Spleen (tissue), 13 donors: ENCODE measurements at places on chromosomes 5 and 9. TPM values are rescaled to one million over a fixed set of nuclear protein-coding genes. Genes with fewer than 3 reads are reported as not detected.

Gene TXNDC8
- not detected for total RNA-seq

DNA sequence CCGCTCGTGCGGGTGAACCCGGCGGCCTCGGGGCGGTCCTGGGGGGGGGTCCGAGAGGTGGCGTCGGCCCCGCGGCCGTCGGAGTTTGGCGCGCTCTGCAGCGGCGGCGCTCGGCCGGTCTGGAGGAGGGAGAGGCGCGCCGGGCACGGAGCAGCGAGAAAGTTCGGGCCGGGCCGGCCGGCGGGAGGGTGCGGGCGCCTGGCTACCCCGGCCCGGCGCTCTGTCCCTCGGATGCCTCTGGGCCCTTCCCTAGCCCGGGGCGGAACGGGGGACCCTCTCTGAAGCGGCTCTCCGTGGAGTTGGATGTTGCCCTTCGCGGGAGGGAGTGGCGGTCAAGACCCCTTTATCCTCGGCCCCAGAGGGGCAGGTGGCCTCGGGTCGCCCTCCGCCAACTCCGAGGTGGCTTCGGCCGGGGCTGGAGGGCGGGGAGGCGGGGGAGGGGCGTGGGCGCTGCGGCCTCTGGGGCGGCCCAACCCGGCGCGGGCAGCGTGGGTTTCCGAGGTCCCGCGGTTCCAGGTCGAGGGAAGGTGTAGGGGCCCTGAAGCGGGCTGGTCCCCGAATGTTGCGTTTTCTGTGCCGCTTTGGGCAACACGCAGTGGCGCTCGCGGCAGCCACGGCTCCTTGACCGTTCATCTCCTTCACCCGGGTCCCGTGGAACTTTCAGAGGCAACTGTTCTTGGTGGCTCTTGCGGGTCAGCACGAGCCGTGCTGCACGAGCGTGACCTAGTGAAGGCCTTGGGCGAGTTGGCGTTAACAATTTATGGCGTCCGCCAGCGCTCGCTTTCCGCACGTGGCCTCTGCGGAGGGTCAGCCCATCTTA lies 290.5 kb downstream of the DOCK8 start:
- DNase-seq: peak; percentile 84

Gene IFNA1
- total RNA-seq: not detected

DNA sequence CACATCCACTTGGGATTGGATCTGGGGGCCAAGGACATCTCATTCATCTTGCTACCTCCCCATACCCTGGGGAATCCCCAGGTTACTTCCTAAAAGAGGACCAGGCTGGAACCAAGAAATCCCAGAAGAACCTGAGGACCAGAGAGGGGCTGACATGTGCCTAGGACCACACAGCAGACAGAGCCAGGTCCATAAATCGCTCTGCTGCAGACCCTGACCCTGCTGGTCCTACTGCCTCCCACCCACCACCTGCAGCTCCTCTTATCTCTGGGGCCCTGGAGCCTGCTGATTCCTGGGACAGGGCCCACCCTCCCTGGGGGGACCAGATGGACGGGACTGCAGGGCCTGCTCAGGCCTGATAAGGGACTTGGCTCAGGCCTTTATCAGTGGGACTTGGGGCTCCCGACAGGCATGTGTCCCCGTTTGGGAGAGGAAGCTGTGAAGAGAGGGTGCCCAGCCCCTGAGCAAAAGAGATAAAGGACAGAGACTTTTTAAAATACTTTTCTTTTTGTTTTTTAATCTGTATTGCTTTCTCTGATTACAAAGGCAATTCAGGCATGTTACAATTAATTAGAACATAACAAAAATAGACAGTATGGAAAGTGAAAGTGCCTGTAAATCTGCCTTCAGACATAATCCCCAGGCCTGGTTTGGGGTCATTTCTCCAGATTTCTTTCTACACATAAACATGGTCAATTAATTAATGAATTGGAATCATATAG lies 101.3 kb upstream of the LARP1 start:
- DNase-seq: peak; percentile 72

Gene ZDHHC11
- 11.2 TPM for total RNA-seq

DNA sequence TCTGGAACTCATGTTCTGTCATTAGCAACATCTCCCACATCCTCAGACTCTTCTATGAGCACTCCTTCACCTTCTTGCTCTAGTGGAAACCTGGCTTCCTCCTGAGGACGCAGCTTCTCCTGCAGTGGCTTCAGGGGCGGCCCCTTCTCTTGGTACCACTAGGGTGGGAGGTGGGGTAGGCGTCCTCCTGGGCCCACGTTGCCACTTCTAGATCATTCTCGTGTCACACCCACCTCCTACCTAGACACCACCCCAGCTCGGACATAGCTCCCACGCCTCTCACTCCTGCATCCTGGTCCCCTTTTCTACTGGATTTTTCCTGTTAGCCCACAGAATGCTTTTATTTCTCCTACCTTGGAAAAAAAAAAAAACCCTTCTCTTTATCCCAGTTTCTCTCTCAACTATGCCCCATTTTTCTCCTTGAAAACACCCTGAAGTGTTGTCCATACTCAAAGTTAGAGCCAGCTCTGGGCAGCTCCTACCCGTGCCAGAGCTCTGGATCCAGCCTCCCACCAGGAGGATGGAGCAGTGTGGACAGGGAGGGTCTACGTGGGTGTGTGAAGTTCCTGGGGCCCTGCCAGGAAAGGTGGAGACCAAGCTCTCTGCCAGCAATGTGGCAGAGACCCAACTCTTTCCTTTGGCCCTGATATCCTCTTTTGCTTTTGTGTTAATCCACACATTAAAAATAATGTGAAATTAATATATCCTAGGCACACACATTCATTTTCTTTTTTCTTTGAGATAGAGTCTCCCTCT lies 179.2 kb downstream of the HSPA4 start:
- DNase-seq: no peak

GRCh38 chr9:69542058-69542457 lies 130.1 kb downstream of the APBA1 start:
- no peak for DNase-seq

DNA sequence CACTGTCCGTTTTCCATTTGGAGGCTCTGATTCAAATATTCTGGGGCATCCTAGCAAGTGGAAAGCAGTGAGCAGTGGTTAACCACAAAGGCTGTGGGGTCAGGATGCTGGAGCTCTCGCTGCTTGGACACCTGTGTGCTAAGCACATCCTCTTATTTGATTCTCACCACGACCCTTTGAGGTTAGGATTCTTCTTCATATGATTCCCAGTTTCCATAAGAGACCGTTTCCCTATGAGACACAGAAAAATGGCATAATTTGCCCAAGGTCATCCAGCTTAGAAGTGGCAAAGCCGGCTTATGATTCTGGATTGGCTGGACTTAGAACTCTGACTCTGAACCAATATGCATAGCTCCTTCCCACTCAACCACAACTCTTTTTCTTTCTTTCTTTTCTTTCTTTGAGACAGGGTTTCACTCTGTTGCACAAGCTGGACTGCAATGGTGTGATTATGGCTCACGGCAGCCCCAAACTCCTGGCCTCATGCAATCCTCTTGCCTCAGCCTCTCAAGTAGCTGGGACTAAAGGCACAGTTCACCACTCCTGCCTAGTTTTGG lies 207.7 kb downstream of the TTLL11 start:
- no peak for DNase-seq

DNA sequence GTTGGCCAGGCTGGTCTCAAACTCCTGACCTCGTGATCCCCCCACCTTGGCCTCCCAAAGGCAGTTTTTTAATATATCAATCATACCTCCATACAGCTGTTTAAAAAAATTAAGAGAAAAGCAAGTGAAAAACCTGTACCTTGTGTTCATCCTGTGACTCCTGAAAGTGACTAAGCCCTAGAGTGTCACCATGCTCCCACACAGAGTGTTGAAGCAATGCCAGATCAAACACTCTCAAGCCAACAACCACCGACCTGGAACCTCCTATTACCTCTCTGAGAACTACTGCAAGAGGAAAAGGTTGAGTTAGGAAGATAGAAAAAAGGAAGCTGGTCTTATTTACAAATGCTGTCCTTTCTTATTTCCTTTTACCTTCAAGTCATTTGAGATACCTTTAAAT lies 123.5 kb downstream of the RASEF start:
- no peak for DNase-seq

DNA sequence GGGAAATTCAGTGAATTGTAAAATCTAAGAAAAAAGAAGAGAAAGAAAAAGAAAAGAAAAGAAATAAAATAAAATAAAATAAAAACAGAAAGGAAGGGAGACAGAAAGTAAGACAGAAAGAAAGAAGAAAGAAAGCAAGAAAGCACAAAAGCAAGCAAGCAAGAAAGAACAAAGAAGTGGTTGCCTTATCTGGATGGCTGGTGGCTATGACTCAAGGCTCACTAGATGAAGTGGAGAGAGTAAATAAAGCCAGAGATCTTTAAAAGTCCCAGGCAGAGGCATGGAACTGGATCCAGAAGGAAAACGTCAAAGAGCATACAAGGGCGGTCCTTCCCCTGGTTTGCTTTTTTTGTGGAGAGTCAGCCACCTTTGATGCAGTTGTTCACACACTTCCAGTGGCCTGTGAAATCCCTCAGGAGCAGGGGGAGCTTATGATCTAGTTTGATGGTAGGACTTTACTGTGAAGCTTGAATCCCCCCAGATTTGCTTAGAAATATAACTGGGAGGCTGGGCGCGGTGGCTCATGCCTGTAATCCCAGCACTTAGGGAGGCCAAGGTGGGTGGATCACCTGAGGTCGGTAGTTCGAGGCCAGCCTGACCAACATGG lies 176.7 kb upstream of the HMHB1 start:
- no peak for DNase-seq

Gene IGFBPL1
- total RNA-seq: not detected

GRCh38 chr5:160627921-160628618 lies 206.4 kb downstream of the PTTG1 start:
- no peak for DNase-seq

GRCh38 chr5:179819296-179820126 lies 1.2 kb upstream of the SQSTM1 start:
- DNase-seq: peak; percentile 93

DNA sequence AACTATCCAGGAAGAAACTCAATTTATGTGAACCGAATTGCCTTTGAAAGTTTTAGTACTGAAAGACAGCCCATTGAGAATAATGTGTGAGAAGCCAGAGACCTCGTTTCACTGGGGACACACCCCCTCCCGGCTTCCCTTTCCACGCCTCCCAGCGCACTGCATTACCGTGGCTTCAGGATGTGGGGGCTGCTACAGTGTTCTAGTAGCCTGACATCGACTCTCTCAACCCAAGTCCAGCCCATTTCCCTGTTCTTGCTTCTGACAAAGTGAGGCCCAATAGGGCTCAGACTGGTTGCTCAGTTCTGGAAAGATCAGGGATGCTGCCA lies 3.5 kb downstream of the PAX5 start:
- peak; percentile 79 for DNase-seq

DNA sequence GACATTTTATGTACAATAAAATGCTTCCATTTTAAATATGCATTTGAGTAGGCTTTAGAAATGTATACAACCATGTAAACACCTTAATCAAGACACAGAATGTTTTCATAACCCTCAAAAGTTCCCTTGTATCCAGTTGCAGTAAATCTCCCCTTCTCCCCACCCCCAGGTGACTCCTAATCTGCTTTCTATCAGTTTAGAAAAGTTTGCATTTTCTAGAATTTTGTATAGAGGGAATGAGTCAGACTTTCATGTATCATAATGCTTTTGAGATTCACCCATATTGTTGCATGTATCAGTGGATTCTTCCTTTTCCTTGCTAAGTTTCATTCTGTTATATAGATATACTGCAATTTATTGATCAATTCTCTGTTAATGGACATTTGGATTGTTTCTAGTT lies 17.7 kb upstream of the ZBED3 start:
- no peak for DNase-seq

DNA sequence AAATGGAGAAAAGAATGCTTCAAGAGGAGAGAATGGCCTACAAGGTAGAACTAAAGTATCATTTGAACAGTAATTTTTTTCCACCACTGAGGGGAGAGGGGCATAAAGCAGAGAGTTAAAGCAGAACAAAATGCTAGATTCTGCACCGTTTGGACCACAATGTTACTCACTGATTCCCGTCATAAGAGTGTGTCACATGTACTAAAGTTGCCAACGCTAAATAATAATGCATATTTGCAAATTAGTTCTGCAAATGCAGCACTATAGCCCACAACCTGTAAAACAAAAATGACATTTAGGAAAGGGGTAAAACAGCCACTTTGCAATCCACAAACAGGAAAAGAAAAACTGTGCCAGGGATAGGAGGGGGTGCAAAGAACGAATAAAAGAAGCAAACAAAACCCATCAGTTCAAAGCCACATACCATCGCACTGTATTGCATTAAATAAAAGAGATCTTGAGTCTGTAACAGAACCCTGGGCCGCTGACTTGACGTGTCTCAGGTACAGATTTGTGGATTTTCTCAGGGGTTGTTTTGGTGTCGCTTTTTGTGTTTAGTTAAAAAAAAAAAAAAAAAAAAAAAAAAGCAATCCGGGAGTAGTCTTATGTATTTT lies 7.7 kb upstream of the NFIB start:
- no peak for DNase-seq

Gene STPG3
- total RNA-seq: not detected

Gene ZNF366
- 10.3 TPM for total RNA-seq

DNA sequence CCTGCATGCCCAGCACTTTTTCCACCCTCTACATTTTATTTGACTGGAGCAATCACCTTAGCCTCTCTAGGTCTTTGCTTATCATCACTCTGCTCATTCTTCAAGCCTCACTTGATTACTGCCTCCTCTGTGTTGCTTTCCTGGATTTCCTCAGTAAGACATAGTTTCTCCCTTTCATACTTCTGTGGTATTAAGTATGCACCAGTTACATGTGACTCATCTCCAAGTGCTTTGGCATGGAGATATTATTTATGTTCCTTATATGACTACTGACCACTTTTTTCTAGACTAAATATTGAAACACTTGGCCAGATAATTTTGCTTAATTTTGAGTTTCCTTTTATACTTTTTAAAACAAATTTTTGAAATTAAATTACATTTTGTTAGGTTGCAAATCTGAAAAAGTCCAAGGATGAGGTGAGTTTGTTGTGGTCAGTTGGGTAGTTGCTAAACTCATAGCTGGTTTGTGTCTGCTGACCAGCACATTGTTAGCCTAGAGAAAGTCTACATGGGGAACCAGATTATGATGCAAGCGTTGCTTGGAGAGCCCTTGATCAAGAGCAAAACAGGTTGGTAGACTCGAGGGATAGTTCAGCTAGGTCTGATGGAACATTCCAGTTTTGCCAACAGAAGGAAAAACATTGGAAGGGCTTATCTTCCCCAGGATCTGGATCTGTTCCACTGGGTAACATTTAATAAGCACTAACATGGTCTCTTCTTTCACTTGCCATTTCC lies 140.2 kb downstream of the TMC1 start:
- no peak for DNase-seq

DNA sequence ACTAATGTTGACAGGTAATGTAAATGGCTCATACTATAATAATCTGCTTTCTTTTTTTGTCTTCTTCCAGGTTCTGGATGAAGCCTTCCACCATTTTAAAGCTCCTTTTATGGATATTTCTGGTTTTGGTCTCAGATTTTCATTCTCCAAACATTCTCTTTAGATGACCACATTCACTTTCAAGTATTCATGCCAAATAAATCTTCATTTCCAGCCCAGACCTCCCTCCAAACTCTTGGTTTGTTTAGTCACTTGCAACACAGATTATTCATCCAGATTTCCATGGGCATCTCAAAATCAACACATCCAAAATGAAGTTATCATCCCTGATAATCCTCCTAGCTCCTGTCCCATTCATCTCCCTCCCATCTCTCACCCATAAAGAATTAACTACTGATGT lies 40.3 kb upstream of the SVEP1 start:
- no peak for DNase-seq
